Activated gamma-delta T cell (primary cell): ENCODE measurements at places on chromosomes 11 and 22.

DNA sequence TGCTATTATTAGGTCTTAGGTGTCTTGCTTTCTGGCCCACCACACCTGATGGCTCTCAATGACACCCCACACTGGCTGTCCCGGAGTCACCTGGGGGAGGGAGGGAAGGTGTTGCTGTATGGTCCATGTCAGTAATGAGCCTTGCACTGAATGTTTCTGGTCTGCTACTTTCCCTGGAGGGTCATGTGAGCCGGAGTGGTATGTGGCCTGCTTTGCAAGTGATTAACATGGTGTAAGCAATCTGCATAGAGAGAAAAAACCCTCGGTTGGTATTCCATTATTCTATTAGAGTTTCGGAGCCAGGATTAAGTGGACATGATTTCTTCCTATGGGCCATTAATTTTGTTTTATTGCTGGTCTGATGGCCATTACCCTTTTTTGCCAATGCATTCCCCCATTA is 63.9 kb downstream of the PKNOX2 start:
- DNase-seq: no peak

- no peak for DNase-seq
Measured at GRCh38 chr11:26096451-26096850, 235.5 kb upstream of the ANO3 start.

- no peak for DNase-seq
Measured at GRCh38 chr11:6388748-6389147, 1.5 kb upstream of the SMPD1 start.

DNA sequence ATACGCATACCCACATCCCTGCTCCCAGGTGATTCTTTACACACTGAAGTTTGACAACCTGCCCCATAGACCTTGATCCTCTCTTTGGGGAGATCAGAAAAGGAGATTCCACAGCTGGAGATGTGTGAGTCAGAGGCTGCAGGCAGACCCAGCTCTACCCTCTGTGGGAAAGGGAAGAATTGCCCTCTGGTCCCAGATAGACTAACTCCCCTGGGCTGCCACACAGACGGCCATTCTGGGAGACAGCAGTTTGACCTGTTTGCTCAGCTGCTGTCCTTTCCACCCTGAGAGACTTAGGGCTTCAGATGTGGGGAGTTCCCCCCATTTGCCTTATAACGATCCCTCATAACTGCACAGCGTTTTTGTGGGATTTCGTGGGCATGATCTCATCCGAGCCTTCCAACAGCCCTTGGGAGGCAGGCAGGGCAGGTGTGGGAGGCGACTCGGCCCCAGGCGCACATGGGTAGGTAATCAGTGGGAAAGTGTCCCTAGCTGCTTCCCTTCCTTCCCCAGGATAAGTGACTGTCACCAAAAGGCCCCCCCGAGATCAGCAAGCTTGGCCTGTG is 14.1 kb downstream of the FAM83F start:
- DNase-seq: no peak

DNA sequence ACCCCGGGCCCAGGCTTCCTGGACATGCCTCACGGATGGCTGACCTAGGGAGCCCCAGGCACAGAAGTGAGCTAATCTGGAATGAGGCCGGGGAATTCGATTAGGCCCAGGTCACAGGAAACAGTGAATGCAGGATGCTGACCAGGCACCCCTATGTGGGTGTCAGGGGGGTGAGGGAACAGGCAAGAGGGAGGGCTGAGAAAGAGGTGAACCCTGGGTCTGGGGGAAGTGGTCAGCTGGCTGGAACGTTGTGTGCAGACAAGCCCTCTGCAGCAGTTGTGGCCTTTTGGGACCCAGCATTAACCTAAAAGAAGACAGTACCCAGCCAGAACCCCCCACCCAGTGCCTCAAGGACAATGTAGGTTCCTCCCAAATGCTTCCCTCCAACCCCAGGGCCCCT is 8.1 kb downstream of the SERHL2 start:
- DNase-seq: no peak

GRCh38 chr11:72426103-72426757 is 8.1 kb downstream of the CLPB start:
- no peak for DNase-seq

DNA sequence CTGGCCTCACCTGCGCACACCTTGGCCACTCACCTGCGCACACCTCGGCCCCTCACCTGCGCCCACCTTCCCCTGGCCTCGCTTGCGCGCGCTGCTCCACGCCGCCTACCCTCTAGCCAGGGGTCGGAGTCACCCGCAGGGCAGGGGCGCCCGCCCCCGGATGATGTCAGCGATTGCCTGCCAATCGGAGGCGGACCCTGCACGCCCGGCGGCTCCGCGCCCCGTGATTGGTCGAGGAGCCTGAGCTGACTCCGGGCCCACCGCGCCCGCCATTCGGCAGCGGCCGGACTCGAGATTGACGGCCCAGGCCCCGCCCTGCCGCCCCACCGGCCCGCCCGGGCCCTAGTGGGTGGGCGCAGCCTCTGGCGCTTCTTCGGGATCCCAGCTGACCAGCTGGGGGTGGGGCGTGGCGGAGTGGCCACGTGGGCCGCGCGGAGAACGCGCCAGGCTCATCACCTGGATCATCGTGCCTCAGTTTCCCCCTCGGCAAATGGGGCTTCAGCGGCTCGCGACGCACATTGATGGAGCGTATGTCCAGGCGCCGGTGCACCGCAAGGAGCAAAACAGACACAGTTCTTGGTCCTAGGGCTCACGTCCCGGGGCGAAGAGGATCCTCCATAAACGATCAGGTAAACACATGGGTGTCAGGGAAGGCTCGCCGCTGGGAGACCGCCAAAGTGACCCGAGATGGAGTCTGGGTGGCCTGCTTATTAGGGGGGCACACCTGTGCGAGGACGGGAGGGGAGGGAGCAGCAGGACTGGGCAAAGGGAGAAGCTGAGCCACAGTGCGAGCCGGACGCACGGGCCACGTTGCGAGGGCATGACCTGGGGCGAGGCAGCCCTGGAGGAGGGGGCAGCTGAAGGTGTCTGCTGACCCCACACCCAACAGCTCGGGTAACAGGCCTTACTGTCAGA is at the start of gene DHCR7:
TSS of gene DHCR7 (minus strand) at position 137 of the 915 bp plus-strand sequence. CDS start 3,441 bp downstream, outside the sequence.
- peak; percentile 94 for DNase-seq

DNA sequence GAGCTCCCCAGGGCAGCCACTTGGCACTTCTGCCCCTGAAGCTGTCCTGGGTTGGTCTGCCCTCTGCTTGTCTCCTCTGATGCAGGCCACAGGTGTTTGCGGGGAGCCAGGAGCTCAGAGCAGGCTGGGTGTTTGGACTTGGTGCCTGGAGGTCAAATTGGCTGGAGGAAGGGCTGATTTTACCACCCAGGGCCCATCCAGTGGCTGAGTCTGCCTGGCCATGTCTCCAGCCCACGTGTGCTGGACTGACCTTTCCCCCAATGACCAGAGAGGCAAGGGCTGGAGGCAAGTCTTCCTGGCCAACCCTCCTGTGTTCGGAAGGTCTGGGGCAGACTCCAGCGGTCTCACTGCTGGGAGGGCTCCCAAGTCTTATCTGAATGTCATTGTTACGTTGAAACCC is 84.0 kb downstream of the NECTIN1 start:
- no peak for DNase-seq

GRCh38 chr11:6755303-6755952 is 16.3 kb downstream of the OR2AG2 start:
- DNase-seq: no peak

GRCh38 chr11:134049303-134049702 is 19.6 kb upstream of the JAM3 start:
- DNase-seq: no peak

DNA sequence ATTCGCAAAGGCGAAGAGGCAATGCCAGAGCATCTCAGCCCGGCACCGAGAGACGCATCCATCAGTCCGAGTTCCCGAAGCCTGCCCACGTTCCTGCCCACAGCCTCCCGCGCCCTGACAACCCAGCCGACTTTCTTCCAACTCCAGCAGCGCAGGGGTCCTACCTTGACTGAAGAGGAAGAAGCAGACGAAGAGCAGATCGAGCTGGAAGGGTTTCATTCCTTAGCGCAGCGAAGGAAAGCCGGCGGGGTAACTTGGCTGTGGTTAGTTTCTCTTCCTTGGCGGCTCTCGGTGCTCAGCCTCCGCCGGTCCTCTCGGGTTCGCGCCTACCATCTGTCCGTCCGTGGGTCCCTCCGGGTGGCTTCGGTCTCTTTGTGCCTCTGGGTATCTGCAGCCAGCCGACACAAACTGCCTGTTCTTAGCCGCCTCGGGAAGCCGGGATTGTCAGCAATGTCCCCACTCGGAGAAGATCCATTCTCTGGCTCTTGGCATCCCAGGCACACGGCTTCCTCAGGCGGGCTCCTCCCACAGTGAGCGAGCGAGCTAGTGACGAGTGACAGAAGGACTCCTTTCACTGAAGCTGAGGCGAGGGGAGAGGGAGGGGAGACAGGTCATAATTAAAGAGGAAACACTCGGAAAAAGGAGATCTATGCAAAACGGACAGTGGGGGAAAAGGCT is at the start of gene KIRREL3:
TSS of gene KIRREL3 (minus strand) at position 480 of the 678 bp plus-strand sequence.
- no peak for DNase-seq

DNA sequence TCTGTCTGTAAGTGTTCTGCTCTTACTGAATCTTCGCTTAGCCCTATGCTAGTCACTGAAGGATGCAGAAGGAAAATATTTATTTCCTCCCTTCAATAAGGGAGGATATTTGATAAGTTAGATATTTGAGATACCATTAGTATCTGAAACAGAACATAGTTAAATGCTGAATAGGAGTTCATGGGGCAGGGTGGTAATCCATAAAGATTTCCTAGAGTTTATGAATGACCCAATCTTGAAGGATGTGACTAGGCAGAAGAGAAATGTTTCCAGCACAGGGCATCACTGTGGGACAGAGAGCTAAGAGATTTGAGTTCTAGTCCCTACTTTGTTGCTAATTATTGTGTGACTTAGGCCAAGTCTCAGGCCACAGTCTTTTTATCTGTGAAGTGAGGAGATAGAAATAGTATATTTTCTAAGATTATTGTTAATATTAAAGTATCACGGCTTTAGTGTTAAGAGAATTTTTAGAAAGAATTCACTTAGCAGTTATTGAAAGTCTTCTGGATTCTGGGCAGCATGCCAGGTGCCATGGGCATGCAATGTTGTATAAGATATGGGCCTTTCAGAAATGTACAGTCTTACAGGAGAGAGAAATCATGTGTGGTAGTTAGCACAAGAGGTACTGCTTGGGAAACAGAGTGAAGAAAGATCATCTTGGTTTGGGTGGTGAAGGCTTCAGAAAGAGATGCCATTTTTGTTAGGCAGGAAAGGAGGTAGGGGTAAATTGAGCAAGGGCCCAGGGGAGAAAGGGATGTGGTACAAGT is 24.0 kb downstream of the SWAP70 start:
- no peak for DNase-seq

DNA sequence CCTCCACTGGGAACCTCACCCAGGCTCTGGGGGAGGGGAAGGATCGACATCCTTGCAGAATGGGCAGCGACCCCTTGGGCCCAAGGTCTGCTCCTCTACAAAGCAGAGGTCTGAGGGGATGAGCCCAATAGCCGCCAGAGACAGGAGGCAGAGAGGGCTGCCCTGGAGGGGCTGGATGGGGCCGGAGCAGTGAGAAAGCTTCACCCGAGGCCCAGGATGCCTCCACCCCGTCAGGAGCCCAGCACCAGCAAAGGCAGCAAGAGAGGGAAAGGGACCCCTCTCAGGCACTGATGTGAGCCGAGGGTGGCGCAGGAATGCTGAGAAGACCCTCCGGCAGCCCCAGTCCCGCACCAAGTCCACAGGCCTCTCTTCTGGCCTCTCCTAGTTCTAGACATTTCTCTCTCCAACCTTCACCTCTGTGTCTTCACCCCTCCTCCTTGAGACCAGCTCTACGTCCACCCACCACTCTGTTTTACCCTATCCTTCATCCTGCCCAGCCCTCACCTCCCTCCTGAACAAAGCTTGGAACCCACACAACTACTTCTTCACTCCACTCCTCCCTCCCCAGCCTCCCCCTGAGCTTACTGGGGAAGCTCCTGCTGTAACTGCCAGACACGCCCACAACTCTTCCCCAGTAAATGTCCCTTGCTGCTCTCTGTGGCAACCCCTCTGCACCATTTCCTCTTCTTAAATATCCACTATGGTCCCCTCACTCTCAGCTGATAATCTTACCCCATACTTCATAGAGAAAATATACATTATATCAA is 131.9 kb downstream of the MPPED1 start:
- no peak for DNase-seq

DNA sequence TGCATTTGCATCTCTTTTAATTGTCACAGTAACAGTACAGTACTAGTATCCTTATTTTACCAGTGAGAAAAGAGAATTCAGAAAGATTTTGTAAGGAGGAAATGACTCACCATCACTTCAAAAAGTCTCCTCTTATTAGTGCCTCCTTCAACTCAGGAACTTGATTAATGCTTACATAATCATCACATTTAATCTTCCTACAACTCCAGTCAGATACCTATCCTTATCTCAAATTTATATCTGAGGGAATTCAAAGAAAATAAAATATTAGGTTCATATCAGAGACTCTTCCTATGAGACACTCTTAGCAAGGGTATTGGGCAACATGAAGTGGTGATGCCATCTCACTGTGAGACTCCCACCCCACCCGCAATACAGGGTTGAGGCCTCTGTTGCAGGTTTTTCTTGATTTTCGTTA is 26.1 kb upstream of the CTSC start:
- DNase-seq: no peak

GRCh38 chr11:30821438-30821965 is 235.3 kb upstream of the MPPED2 start:
- DNase-seq: no peak

DNA sequence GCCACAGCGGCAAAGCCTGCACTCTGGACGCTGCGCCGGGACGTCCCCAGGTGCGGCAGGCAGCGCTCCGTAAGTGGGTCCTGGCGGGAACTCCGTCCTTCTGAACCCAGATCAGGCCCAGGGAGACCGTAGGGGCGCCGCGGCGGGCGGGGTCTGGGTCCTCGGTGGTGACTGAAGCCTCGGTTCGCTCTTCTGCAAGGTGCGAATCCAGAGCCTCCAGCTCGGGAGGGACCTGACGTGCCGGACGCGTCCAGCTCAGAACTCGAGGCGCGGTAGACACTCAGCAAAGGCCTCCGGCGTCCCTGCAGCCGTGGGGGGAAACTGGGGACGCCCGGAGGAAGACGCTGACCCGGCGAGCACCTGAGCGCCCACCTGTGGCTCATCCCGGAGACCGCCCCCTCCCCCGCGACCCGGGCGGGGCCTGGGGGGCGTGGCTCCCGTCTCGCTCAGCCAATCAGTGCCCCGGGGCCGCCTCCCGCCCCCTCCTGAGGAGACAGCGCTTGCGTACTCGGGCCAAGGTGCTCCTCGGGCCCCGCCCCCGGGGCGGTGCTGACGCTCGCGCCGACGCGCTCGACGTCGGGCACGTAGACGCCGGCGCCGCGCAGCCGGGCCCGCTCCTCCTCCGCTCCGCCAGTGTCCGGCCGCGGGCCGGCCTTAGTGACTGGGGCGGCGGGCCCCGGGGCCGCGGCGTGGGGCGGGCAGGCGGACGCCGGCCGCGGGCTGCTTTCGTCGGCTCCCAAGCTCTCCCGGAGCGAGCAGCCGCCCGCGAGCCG is at the start of gene PPFIA1:
TSS of gene PPFIA1 (plus strand) at position 587 of the 773 bp plus-strand sequence. CDS start 1,483 bp downstream, outside the sequence.
- peak; percentile 91 for DNase-seq

DNA sequence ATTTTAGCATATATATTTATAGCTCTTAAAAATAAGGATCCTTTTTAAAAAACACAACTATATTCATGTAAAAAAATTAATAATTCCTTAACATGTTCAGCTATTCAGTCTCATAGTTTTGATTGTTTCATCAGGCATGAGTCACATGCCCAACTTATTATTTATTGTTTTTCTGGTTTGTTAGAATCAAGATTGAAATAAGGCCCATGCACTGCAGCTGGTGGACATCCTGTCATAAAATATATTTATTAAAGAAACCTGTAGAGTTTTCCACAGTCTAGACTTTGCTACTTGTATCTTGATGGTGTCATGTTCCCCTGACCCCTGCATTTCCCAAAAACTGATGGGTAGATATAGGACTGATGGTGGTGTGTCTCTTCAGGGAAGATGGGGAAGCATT is 77.4 kb downstream of the PARVA start:
- DNase-seq: no peak

- no peak for DNase-seq
Measured at GRCh38 chr11:95443386-95443785, 212.4 kb upstream of the SESN3 start.
